Right lobe of liver (tissue), 6 donors: ENCODE measurements at places on chromosomes 4 and X. TPM values are rescaled to one million over a fixed set of nuclear protein-coding genes. Genes with fewer than 3 reads are reported as not detected.

TMEM33 gene
- 48.9 TPM for total RNA-seq

SLC10A6 gene
- 0.19 TPM for total RNA-seq

CFAP299 gene
- total RNA-seq = not detected

PNMA5 gene
- not detected for total RNA-seq

ZXDB gene
- total RNA-seq = 13.7 TPM

TMEM271 gene
- not detected for total RNA-seq

PGAM4 gene
- not detected for total RNA-seq

GAGE12H gene
- not detected for total RNA-seq

MTNR1A gene
- total RNA-seq = not detected

SRPX gene
- total RNA-seq = 7.7 TPM

GABRA4 gene
- not detected for total RNA-seq

PABPC1L2B gene
- not detected for total RNA-seq

BEX2 gene
- total RNA-seq = 2.1 TPM

JADE3 gene
- total RNA-seq = 9.2 TPM

- H3K4me3 ChIP-seq = no peak overlapping the region
- H3K27ac ChIP-seq = no peak overlapping the region
- H3K36me3 ChIP-seq = no peaks in the 10 kb centered on the region
- no peaks in the 10 kb centered on the region for H3K4me1 ChIP-seq
Observed at GRCh38 chrX:50188859-50189600, 11.8 kb downstream of the AKAP4 start.

GRCh38 chr4:83221897-83222441 is 62.6 kb downstream of the COQ2 start:
- H3K27me3 ChIP-seq = no peaks in the 10 kb centered on the region
- H3K4me3 ChIP-seq = no peak overlapping the region
- H3K4me1 ChIP-seq = no peaks in the 10 kb centered on the region
- no peak for DNase-seq
- no peaks in the 10 kb centered on the region for H3K36me3 ChIP-seq
- H3K27ac ChIP-seq = no peak overlapping the region

- H3K36me3 ChIP-seq = no peaks in the 10 kb centered on the region
- no peak overlapping the region for H3K4me3 ChIP-seq
- DNase-seq = no peak
- no peaks in the 10 kb centered on the region for H3K27me3 ChIP-seq
- H3K4me1 ChIP-seq = no peaks in the 10 kb centered on the region
Observed at GRCh38 chr4:138959097-138959815, 56.3 kb upstream of the NOCT start.

GRCh38 chr4:133802359-133803140 is 399.0 kb downstream of the PABPC4L start:
- no peak overlapping the region for H3K4me3 ChIP-seq
- no peaks in the 10 kb centered on the region for H3K36me3 ChIP-seq
- no peak for DNase-seq
- H3K27ac ChIP-seq = no peak overlapping the region
- no peaks in the 10 kb centered on the region for H3K27me3 ChIP-seq
- H3K4me1 ChIP-seq = no peaks in the 10 kb centered on the region

GRCh38 chr4:107937040-107937439 is 5.7 kb downstream of the CYP2U1 start:
- no peaks in the 10 kb centered on the region for H3K27me3 ChIP-seq
- no peaks in the 10 kb centered on the region for H3K36me3 ChIP-seq
- H3K4me3 ChIP-seq = no peak overlapping the region
- DNase-seq = no peak

DNA sequence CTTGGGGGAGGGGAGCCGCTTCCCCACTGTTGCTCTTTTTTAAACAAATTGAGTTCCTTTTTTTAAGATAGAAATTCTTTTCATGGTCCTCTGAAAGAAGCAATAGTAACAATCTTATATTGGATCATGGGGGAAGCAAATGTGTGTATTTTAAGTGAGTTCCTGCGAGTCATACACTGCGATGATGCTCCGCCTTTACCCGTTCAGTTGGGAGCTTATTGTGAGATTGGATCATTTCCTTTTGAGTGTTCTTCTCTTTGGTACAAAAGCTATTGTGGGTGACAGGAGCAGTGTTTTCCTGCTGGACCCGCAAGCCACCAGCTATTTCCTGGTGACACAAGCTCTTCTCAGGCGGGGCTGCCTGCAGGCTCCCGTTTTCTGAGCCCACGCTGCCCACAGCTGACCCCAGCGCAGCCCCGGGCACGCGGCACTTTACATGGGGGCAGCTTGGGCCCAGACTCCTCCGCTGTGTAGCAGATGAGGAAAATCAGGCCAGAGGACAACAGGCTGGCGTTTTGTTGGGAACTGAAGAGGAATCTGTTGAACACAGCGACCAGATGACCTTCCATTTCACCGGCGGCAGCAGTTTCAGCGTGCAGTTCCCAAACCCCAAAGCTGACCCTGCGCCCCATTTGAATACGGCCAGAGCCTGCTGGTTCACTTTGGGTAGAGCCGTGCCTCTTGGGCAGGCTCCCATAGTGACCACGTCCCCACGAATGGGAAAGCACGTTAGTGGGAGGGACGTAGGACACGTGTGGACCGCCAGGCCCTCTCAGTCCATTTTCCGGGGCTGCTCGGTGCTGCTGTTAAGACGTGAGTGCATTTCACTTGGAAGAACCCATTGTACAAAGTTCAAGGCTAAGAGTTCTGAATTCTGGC is 12.2 kb downstream of the TADA2B start:
- peaks cover 39% of the 10 kb centered on the region for H3K36me3 ChIP-seq
- H3K27ac ChIP-seq = no peak overlapping the region
- H3K27me3 ChIP-seq = no peaks in the 10 kb centered on the region
- DNase-seq = no peak
- H3K4me1 ChIP-seq = peaks cover 4% of the 10 kb centered on the region

DNA sequence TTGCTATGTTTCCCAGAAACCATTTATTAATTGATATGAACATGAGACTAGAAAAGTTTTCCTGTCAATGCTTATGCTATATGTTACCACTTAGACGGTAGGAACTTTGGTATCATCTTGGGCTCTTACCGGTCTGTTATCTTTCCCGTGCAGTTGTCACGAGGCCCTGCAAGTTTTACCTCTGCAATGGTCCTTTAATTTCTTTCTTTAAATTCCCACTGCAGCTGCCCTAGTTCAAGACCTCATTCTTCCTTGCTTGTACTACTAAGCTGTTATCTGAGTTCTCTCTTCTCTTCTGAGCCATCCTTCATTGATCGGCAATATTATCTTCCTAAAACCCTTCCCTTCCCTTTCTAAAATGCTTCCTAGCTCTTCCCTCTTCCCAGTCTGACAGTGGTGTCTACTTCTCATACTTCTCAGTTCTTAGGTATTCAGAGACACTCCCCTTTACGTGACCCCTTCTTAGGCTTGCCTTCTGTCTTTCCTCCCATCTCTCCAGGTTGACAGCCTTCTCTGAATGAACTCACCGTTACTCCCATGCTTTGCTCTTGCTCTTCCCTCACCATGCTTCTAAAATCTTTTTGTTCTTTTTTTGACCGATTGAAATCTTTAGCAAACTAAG is 27.5 kb downstream of the MAGEA1 start:
- no peaks in the 10 kb centered on the region for H3K4me1 ChIP-seq
- H3K36me3 ChIP-seq = no peaks in the 10 kb centered on the region
- no peak overlapping the region for H3K4me3 ChIP-seq

DNA sequence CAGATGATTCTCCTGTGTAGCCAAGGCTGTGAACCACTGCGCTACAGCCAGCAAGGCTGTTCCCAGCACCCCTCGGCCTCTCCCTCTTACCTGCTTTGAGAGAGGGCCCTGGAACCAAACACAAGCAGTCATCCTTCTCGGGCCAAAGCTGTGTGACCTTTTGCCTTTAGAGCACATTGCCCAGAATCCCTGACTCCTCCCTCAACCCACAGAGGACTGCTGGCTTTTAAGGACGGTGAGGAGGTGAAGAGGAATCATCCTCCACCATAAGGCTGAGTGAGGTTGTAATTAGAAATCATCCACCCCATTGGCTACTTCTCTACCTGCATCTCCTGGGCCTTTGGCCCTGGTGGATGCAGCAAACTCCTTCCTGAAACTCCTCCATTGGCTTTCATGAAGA is 93.6 kb upstream of the PJA1 start:
- H3K4me1 ChIP-seq = no peaks in the 10 kb centered on the region
- no peaks in the 10 kb centered on the region for H3K36me3 ChIP-seq
- no peak for DNase-seq
- H3K27me3 ChIP-seq = no peaks in the 10 kb centered on the region

GRCh38 chr4:93407493-93408275 is 420.9 kb upstream of the ATOH1 start:
- H3K36me3 ChIP-seq = no peaks in the 10 kb centered on the region
- H3K4me3 ChIP-seq = no peak overlapping the region
- H3K27ac ChIP-seq = no peak overlapping the region
- no peaks in the 10 kb centered on the region for H3K4me1 ChIP-seq
- H3K27me3 ChIP-seq = no peaks in the 10 kb centered on the region

DNA sequence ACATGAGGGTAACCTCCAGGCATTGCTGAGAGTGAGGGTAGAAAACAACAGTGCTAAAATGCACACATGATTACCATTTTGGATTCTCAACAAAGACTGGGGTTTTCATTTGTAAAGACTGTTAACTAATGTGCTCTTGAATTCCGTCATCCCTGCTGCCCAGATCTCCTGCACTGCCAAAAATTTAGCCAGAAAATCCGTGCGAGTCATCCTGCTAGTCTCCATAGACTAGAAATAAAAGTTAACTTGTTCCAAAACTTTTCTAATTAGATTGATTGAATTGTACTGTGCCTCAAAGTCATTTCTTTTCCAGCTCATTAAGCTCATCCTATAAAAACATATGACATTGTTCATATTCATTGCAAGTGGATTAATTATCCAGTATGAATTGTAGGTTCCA is 99.8 kb downstream of the ARSF start:
- no peaks in the 10 kb centered on the region for H3K4me1 ChIP-seq
- no peak overlapping the region for H3K4me3 ChIP-seq
- H3K36me3 ChIP-seq = no peaks in the 10 kb centered on the region
- H3K27me3 ChIP-seq = no peaks in the 10 kb centered on the region
- no peak overlapping the region for H3K27ac ChIP-seq

GRCh38 chr4:134326866-134327265 is 125.3 kb upstream of the PABPC4L start:
- no peak overlapping the region for H3K4me3 ChIP-seq
- no peaks in the 10 kb centered on the region for H3K27me3 ChIP-seq
- H3K27ac ChIP-seq = no peak overlapping the region
- no peaks in the 10 kb centered on the region for H3K36me3 ChIP-seq

GRCh38 chr4:47469951-47470350 is 6.4 kb upstream of the COMMD8 start:
- H3K27ac ChIP-seq = no peak overlapping the region
- no peaks in the 10 kb centered on the region for H3K4me1 ChIP-seq

DNA sequence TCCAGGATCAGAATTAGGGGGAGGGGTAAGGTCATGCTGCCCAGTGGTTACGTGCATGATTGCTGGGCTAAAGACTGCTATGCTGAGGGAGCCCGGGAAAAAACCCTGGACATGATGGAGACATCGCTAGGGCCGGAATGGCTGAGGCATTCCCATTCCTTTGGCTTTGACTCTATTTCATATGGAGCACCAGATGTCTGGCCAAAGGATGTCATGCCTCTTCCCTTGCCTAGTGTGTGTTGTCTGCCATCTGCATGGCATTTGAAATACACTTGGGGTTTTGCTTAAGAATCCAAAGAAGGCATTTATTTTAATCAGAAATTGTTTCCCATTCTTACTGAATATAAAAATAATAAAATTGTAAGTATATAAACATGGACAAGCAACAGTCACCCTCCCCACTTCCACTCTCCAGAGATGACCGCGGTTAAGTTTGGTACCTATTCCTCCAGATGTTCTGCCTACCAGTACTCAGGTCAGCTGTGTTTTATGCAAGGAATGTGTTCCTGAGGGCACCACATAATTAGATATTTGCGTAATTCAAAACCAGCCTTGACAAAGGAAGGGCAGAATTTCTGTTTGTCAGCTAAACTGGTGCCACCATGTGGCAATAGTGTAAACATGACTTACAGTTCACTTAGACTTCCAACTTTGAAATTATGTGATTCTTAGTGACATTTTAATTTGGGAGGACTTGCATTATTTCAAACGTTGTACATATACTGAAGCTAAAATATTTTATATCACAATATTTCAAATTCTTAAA is 105.9 kb downstream of the CT47B1 start:
- H3K27ac ChIP-seq = no peak overlapping the region
- no peaks in the 10 kb centered on the region for H3K27me3 ChIP-seq

DNA sequence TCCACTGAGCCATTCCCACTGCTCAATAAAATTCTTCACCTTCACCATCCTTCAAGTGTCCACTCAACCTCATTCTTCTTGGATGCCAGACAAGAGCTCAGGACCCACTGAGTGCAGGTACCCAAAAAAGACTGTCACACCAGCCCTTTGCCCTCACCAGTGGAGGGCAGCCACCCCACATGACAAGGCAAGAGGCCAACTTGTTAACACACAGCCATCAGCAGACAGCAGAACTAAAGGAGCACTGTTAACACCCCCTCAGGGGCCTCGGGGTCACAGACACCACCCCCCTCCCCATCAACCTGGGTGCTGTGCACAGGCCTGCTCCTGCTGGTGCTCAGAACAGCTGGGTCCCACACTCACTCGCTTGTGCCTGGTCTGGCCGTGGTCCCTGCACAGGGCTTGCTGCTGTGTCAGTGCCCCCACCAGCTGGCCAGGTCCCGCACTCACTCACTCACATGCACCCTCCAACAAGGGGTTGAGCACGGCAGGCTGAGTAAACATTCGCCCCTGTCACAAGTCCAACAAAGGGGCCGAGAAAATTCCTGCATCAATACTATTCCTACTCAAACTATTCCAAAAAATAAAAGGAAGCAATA is 54.1 kb downstream of the ATRX start:
- no peak overlapping the region for H3K4me3 ChIP-seq
- H3K27ac ChIP-seq = no peak overlapping the region
- peak; percentile 48 for DNase-seq
- H3K36me3 ChIP-seq = no peaks in the 10 kb centered on the region
- no peaks in the 10 kb centered on the region for H3K27me3 ChIP-seq

DNA sequence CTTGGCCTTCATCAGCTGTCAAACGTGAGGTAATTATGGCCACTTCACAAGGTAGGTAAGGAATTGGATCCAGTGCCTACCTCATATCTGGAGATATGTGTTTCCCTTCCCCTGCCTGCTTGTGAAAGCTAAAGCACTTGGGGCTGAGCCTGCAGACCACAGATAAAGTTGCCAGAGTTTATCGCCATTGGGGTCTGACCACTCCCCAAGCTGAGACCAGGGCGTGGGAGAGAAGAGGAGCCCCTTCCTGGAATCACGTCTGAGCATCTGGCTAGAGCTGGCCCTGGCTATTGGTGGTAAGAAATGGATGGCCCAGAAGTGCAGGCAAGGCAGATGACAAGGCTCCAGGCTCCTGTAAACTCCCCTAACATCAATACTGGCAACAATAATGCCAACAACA is 2.7 kb downstream of the ALAS2 start:
- H3K27me3 ChIP-seq = no peaks in the 10 kb centered on the region
- no peak overlapping the region for H3K4me3 ChIP-seq

- H3K27me3 ChIP-seq = no peaks in the 10 kb centered on the region
- H3K27ac ChIP-seq = no peak overlapping the region
- no peak overlapping the region for H3K4me3 ChIP-seq
- H3K4me1 ChIP-seq = no peaks in the 10 kb centered on the region
- DNase-seq = no peak
Observed at GRCh38 chr4:109600431-109600830, 40.4 kb downstream of the MCUB start.
